ENCODE measurements at places on chromosomes 11 and 22. TPM values are rescaled to one million over a fixed set of nuclear protein-coding genes. Genes with fewer than 3 reads are reported as not detected.

TIGD3 gene
- total RNA-seq, result 0.86 TPM

TSGA10IP gene
- total RNA-seq, result not detected

MS4A8 gene
- not detected for total RNA-seq

BTG4 gene
- 0.12 TPM for total RNA-seq

HOATZ gene
- not detected for total RNA-seq

MS4A6E gene
- not detected for total RNA-seq

TRIM49 gene
- not detected for total RNA-seq

FGF3 gene
- not detected for total RNA-seq

RHOD gene
- total RNA-seq, result 47.5 TPM

OR56A5 gene
- not detected for total RNA-seq

OR51B5 gene
- total RNA-seq, result not detected

PHLDA2 gene
- 98.6 TPM for total RNA-seq

GRAMD1B gene
- total RNA-seq, result 45.4 TPM

LUZP2 gene
- not detected for total RNA-seq

PLET1 gene
- not detected for total RNA-seq

MMP27 gene
- not detected for total RNA-seq

CELF1 gene
- 48.6 TPM for total RNA-seq

CRYBB1 gene
- not detected for total RNA-seq

INS gene
- not detected for total RNA-seq

OR6A2 gene
- total RNA-seq, result not detected

TMPRSS6 gene
- not detected for total RNA-seq

POU2AF1 gene
- not detected for total RNA-seq

TRIM51 gene
- not detected for total RNA-seq

RIMBP3C gene
- total RNA-seq, result 0.27 TPM

MADD gene
- total RNA-seq, result 20.6 TPM

LRRC4C gene
- total RNA-seq, result not detected

KCTD14 gene
- 1.4 TPM for total RNA-seq

KIF18A gene
- 15.3 TPM for total RNA-seq

GLYAT gene
- total RNA-seq, result not detected

MAP4K2 gene
- total RNA-seq, result 11.1 TPM

MS4A3 gene
- not detected for total RNA-seq

SLC1A2 gene
- 0.35 TPM for total RNA-seq

FOLR1 gene
- not detected for total RNA-seq
